ENCODE measurements at places on chromosomes 6 and 20.

- no peak for DNase-seq
Observed at GRCh38 chr20:7792150-7792869, 147.9 kb downstream of the HAO1 start.

DNA sequence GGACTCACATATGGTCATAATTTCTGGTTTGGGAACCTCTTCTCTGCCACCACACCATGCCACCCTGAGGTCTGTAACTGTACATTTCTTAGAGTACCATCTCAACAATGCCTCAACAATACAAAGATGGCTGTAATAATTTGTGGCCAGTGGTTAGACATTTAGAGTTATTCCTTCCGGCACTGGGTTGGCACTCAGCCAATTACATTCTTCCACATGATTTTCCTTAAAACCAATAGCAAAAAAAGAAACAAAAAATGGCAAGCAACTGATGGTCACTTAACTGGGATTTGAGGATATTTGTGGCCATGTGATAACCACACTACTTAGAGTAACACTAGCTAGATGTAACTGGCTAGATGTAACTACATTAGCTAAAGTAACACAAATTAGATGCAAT lies 79.9 kb downstream of the SEL1L2 start:
- no peak for DNase-seq

DNA sequence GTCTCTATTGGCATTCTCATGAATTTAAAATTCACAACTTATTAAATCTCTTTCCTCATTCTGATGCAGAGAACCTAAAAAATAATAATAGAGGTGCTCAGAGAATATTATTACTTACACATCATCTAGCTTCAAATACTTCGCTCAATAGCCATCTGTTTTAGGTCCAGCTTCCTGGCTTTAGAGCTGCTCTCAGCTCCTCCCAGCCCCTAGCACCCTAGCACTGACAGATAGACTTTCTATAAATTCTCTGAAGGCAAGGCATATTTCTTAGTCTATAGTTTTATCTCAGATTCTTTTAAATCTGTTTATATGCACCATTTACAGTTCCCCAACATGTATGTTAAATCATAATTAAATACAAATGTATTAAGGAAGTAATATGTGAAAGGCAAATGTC lies 281.3 kb downstream of the PTPRK start:
- DNase-seq, result no peak

DNA sequence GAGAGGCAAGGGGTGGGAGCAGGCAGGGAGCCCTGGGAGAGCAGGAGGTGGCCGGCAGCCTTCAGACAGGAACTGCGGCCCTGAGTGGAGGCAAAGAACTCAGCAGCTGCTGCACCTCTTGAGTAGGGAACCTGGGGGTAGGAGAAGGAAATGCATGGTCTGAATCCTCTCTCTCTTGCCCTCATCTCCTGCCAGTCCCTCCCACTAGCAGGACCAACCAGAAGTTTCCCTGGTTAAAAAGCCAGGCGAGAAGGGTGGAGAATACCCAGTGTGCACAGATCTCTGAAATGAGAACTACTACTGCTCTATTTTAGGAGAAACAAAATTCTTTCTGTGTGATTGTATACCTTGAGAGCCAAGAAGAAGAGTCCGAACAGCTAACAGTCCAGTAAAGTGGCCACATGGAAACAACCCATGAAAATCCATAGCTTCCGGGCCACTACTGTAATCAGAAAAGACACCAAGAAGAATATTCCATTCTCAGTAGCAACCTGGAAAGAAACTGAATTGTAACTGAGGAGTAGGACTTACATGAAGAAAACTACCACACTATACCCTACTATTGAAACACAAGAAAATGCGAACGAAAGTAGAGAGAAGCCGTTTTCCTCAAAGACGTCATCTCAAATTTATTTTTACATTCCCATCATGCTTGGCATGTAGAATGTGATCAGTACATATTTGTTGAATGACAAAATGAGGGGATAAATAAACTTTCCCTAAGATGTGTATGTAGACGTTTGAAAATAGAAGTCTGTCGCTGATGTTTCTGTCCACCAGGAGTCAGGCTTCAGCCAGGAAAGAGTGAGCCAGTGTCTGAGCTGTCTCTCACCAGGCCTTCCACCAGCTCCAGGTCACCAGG lies 25.6 kb downstream of the WRNIP1 start:
- peak; percentile 70 for DNase-seq

DNA sequence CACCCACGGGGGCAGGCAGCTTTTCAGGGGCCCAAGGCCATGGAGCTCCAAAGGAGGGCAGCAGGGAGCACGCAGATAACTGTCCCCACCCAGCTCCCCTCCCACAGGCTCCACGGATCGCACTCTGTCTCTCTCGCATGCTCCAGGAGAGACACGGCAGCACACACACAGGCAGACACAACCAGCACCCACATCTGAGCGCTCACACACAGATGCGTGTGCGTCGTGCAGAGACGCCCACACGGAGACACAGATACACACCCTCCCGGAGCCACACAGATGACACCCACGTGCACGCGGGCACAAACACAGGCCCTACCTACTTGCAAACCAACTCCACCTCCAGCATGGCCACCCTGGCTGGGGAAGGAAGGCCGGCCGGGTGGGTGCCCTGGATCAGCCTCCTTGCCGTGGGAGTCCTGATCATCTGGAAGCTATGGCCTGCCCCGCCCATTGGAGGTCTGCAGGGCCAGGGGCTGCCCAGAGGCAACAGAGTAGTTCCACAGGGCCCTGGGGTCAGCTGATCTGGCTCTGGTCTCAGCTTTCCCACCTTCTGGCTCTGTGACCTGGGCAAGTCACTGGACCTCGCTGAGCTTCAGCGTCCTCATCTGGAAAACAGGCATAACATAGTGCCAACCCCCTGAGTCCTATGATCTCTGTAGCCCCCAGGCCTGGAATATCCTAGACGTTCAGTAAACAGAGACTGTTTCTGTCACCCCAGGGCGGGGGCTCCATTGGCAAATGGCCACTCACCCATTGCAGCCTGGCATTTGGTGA lies 31.5 kb downstream of the AAR2 start:
- DNase-seq, result no peak

GRCh38 chr6:47439348-47439668 lies 38.3 kb upstream of the CD2AP start:
- no peak for DNase-seq

DNA sequence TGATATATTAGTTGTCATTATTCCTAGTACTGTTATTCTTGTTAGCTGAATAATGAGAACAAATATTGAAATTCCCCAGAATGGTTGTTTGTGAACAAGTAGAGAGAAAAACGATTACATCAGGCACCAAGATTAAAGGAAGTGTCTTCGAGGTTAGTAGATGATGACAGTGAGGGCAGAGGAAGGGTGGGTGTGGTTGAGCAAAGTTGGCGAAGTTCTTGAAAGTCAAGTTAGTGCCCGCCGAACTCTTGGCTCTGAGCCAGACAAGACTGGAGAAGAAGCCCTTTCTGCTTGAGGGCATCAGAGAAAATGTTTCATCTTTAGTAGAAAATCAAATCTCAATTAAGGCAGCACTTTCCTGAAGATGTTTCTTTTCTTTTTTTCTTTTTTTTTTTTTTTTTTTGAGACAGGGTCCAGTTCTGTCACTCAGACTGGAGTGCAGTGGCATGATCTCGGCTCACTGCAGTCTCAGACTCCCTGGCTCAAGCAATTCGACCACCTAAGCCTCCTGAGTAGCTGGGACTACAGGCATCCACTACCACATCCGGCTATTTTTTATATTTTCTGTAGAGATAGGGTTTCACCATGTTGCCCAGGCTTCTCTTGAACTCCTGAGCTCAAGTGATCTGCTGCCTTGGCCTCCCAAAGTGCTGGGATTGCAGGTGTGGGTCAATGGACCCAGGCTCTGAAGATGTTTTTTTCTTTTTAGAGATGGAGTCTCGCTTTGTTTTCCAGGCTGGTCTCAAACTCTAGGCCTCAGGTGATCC lies 77.1 kb downstream of the SGK1 start:
- DNase-seq, result no peak

DNA sequence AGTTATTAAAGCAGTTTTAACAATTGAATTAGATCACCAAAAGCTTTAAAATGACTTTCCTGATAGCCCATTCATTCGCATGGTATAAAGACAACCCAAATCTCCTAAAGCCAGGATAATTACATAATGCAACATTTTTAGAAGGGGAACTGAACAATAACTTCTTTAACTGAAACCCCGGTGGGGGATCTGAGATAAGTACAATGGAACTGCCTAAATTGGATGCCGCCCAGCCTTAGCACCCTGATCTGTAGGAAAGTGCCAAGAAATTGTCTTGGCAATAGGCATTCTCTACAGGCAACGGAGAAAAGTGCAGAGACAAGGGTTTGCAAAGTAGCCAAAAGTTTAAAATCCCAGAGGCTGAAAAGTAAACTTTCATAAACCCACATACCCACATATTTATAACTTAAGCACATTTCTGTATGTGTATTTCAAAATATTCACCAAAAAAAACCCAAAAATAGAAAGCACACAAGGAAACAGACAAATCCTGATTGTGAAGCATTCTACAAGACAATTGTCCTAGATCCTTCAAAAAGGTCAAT lies 98.8 kb upstream of the BEND6 start:
- no peak for DNase-seq

DNA sequence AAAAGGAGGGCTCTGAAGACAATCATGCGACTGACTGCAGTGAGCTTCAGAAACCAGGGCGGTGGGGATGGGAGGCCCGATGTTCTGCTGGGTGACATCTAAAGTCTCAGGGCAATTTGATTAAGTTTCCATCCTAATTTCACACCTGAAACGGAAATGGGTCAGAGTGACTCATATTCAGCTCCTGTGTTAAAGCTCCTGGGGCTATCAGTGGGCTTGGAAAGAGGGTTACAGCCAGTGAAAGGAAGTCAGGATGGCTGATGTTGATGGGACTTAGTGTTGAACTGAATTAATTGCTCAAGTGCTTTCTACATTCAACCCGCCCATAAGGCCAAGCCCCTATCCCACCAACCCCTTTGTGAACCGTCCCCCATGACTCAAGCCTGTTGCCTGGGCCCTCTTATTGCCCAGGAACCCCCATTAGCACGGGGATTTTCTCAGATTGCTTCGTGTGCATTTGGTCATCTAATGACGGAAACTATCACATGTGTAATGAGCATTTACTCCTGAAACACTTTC lies 47.1 kb upstream of the TBC1D7 start:
- no peak for DNase-seq

DNA sequence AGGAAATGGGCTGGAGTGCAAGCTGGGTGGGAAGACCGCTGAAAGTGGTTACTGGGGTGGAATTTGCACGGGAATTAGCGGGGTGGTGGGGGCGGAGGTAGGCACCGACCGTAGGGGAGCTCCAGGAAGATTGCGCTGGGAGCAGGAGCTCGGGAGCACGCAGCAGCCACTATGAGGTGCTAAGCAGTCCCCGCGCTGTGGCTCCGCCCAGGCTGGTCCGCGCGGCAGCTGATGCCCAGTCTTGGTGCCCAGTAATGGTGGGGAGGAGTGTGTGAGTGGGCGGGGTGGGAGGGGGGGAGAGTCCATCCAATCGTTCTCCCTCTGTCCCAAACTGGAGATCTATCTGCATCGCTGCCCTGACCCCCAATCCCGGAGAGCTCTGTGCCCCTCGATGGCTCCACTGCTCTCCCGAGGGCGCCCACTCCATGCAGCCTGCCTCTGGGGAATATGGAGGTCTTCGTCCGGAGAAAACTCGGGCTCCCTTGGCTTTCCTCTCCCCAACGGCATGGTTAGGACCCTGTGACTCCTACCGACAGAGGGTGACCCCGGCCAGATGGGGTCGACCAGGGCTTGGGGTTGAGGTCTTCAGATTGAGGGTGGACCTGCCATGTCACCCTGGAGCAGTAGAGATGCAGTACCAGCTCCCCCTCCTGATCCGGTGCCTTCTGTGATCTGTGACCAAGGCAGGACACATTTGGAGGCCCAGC lies 5.3 kb downstream of the TP53TG5 start:
- DNase-seq, result no peak

DNA sequence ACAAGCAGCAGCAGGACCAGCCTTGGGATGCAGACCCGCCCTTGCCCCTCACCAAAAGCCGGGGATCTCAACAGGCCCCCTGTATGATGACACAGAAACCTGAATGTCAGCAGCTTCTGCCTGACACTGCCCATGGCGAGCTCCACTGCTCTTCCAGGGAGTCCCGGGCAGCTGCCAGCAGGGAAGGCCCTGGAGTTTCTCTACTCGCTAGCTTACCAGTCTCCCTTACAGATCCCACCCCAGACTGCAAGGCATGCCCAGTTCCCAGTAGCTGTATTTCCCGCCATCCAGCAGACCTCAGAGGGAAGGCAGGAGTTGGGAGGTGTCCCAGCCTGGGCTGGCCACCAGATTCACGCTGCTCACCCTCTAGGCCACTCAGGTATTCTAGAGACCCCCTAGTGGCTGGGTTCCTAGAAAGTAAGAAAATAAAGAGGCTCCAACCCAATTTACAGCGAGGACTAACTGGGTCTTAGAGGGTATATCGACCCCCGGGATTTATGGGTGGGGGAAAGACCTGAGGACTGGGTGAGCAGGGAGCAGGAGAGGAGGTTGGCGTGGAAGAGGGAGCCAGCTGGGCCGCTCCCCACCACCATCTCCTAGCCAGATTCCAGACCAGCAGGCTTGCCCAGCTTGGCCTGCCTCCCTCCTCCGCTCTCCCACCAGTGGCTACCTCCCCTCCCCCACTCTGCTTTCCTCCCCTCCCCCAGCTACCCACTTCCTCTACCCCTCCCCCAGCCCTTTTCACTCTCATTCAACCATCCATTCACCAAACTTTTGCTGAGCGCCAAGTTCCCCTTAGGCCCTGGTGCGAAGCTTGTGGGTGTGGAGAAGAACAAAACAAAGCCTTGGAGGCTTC lies 9.7 kb upstream of the HMGA1 start:
- DNase-seq, result no peak

DNA sequence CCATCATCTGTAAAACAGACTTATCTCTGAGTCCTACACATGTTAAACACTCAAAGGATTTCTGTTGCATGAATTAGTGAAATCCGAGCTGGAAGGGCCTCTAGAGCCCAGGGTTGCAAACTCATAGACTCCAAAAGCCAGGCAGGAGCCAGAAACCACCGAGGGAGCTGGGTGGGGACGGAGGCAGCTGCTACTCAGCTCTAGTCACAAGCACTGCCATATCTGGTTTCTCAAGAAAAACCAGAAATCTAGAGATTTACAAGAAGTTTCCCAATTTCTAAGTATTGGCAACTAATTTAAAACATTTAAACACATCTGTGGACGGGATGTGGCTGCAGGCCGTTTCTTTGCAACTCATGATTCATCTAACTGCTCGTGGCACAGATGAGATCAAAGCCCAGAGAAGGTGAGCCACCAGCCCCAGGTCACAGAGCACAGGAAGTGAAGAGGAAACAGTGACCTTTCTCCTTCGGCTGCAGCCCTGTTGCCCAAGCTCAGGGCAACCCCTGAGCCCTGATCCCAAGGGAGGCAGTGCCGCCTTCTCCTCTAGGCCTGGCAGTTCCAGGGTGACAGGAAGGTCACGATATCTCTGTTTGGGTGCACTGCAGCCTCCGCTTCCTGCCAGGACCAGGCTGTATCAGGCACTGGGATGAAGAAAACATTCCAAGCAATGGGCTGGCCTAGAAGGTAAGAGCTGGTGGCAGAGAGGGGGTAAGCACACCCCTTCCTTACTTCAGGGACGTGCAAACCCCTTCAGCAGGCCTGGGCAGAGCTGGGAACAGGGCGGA lies 26.4 kb upstream of the PTGIS start:
- no peak for DNase-seq

GRCh38 chr20:21053002-21053762 lies 53.0 kb downstream of the LINC00237 start:
- no peak for DNase-seq

Data from glomerular endothelial cell (primary cell).